Calu3 (cell line): ENCODE measurements at places on chromosomes 1 and 21. TPM values are rescaled to one million over a fixed set of nuclear protein-coding genes. Genes with fewer than 3 reads are reported as not detected.
A peak's percentile ranks its signal among the peaks of the same experiment; 100 is the strongest.

NUF2 gene
- 25.3 and 33.1 TPM in 2 replicates for total RNA-seq

HNRNPCL2 gene
- not detected in 2 replicates for total RNA-seq

BOLA1 gene
- 13.5 and 15.5 TPM in 2 replicates for total RNA-seq

XKR8 gene
- 3.3 and 3.8 TPM in 2 replicates for total RNA-seq

NSUN4 gene
- 38.7 and 42.5 TPM in 2 replicates for total RNA-seq

NUP210L gene
- 0.12 TPM in 1 of 2 replicates, not detected in the other for total RNA-seq

OR6K3 gene
- not detected in 2 replicates for total RNA-seq

GJA9 gene
- 0.56 TPM in 1 of 2 replicates, not detected in the other for total RNA-seq

TRIM62 gene
- total RNA-seq = 6.9 and 8.8 TPM in 2 replicates

TPTE gene
- total RNA-seq = not detected in 2 replicates

DSCAM gene
- not detected in 2 replicates for total RNA-seq

GRCh38 chr1:87497380-87498203, 168.9 kb downstream of the LMO4 start:
- H3K4me3 ChIP-seq = no peak overlapping the region
- no peaks in the 10 kb centered on the region for H3K27me3 ChIP-seq
- H3K4me1 ChIP-seq = peaks cover 12% of the 10 kb centered on the region
- DNase-seq = no peak
- H3K27ac ChIP-seq = no peak overlapping the region

DNA sequence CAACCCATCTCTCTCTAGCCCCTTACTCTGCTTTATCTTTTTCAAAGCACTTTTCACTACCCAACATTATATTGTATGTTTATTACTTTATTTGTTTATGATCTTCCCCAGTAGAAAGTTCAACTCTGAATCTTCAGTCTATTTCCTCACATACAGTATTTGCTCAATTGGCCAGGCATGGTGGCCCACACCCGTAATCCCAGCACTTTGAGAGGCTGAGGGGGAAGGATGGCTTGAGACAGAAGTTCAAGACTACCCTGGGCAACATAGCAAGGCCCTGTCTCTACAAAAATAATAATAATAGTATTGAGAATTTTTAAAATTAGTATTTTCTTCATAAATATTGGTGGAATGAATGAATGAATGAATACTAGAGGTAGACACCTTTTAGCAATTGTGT, 1.2 kb downstream of the STPG1 start:
- no peak overlapping the region for H3K27ac ChIP-seq
- peaks cover 31% of the 10 kb centered on the region for H3K4me1 ChIP-seq
- peaks cover 38% of the 10 kb centered on the region for H3K36me3 ChIP-seq

- DNase-seq = no peak
- peaks cover 58% of the 10 kb centered on the region for H3K4me1 ChIP-seq
- no peaks in the 10 kb centered on the region for H3K27me3 ChIP-seq
- peaks cover 68% of the 10 kb centered on the region for H3K36me3 ChIP-seq
- no peak overlapping the region for H3K27ac ChIP-seq
These were observed 3.5 kb upstream of the SH3BGRL3 start for GRCh38 chr1:26276432-26276838.

GRCh38 chr21:42089093-42089631, 18.0 kb downstream of the UMODL1 start:
- H3K4me1 ChIP-seq = peaks cover 2% of the 10 kb centered on the region
- no peak overlapping the region for H3K27ac ChIP-seq
- H3K36me3 ChIP-seq = no peaks in the 10 kb centered on the region
- no peak for DNase-seq
- no peak overlapping the region for H3K4me3 ChIP-seq

DNA sequence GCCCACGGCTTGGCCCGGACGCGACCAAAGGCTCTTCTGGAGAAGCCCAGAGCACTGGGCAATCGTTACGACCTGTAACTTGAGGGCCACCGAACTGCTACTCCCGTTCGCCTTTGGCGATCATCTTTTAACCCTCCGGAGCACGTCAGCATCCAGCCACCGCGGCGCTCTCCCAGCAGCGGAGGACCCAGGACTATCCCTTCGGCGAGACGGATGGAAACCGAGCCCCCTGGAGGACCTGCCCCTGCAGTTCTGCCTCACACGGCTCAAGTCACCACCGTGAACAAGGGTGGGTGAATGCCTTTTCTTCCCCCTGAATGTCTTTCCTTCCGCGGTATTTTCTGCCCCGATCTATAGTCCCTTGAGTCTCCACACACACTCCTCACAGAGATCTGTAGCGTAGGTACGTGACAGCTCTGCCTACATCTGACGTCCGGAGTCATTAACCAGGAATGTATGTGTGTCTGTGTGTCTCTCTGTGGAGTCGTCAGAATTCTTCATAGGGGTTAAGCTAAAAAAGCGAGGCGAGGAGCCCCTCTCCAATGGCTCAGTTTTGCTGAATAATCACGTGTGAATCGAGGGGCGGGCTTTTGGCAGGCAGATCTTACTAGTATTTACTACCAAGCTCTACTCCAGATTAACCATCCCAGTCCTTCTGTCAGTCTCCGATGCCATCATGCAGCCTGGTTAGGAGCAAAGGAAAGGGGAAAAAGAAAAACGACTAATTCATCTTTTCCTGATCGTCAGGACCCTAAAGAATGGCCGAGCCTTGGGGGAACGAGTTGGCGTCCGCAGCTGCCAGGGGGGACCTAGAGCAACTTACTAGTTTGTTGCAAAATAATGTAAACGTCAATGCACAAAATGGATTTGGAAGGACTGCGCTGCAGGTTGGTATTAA, at the start of gene CDKN2C:
TSS of gene CDKN2C (plus strand) at position 635 of the 898 bp plus-strand sequence. CDS start at position 759, 124 bp downstream.
- H3K27ac ChIP-seq = peak within 1 kb of the TSS; percentile 90
- H3K4me3 ChIP-seq = peak within 1 kb of the TSS; percentile 89
- no peaks in the 10 kb centered on the region for H3K27me3 ChIP-seq

- no peak overlapping the region for H3K27ac ChIP-seq
- DNase-seq = no peak
- H3K4me1 ChIP-seq = peaks cover 8% of the 10 kb centered on the region
- no peaks in the 10 kb centered on the region for H3K36me3 ChIP-seq
These were observed 27.8 kb upstream of the HYI start for GRCh38 chr1:43481491-43481890.

GRCh38 chr1:116712510-116712909, 41.7 kb upstream of the CD2 start:
- no peaks in the 10 kb centered on the region for H3K36me3 ChIP-seq
- no peak overlapping the region for H3K27ac ChIP-seq
- peaks cover 13% of the 10 kb centered on the region for H3K4me1 ChIP-seq
- peaks cover 14% of the 10 kb centered on the region for H3K27me3 ChIP-seq
- no peak overlapping the region for H3K4me3 ChIP-seq

DNA sequence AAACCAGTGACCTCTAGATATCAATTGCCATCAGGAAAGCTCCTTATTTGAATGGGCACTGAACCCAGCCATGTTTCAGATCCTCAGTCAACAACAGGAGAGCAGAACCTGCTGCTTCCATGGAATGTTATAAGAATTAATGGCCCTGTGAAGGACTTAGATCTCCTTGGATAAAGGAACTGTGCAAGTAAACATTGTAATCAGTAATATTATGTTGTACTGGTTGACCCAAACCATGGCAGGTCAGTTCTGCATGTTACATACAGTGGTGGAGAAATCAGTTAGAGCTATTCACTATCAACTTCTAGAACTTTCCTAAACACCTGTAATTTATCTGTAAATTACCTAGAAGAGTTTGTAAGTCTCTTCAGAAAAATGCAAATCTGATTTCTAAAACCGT, 11.2 kb upstream of the CLDN8 start:
- no peak overlapping the region for H3K4me3 ChIP-seq
- H3K36me3 ChIP-seq = no peaks in the 10 kb centered on the region
- no peak for DNase-seq
- H3K27me3 ChIP-seq = no peaks in the 10 kb centered on the region
- peaks cover 9% of the 10 kb centered on the region for H3K4me1 ChIP-seq

DNA sequence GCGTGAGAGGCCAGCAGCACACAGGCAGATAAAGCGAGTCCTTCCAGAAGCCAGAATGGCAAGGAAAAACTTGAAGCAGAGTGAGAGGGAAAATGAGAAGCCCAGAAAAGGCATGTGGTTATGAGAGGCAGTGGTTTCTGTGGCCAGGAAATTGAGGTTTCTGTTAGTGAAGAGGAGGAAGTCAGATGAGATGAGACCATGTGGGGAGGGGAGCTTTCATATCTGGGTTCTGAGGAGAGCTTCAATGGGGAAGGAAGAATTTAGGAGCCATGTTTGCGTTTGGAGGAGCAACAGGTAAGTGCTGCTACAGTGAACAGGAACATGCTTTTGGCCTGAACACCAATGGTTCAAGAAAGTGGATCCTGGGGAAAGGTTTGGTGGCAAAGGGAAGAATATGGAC, 6.1 kb upstream of the CD1A start:
- DNase-seq = no peak
- H3K4me3 ChIP-seq = no peak overlapping the region

- H3K27me3 ChIP-seq = no peaks in the 10 kb centered on the region
- H3K36me3 ChIP-seq = peaks cover 12% of the 10 kb centered on the region
- peak overlapping the region; percentile 50 for H3K27ac ChIP-seq
- H3K4me1 ChIP-seq = peaks cover 46% of the 10 kb centered on the region
- DNase-seq = no peak
These were observed 12.3 kb downstream of the PHLDA3 start for GRCh38 chr1:201456499-201457309.

DNA sequence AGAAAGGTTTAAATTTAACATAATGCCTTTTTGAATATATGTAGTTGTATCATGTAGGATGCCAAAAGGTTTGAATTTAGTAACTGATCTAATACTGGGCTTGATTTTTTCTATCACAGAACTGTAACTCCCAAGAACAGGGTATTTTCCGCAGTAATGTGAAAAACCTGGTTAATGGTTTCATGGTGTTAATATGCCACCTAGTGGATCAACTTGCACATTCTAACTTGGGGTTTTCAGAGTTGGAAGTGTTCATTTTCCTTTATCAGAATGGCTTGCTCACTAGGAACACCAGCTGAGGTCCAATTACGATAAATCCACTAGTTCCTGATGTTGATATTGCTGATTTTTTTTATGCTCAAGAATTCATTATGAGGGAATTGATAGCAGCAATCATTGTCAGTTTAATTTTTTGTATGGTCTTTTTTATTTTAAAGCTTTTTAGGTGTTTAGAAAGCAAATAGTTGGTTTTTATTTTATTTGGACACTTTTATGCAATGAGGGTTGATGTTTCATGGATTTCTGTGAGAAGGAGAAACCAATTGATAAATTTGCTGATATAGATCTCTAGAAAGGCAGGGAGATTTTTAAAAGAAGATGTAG, 157.2 kb downstream of the PLA2G4A start:
- H3K27ac ChIP-seq = peak overlapping the region; percentile 37
- H3K4me3 ChIP-seq = no peak overlapping the region
- peak; percentile 35 for DNase-seq
- H3K36me3 ChIP-seq = no peaks in the 10 kb centered on the region
- H3K4me1 ChIP-seq = peaks cover 19% of the 10 kb centered on the region

- H3K4me3 ChIP-seq = peak overlapping the region; percentile 77
- DNase-seq = no peak
- peaks cover 20% of the 10 kb centered on the region for H3K36me3 ChIP-seq
These were observed 642 bp upstream of the CREG1 start for GRCh38 chr1:167554028-167554779.

DNA sequence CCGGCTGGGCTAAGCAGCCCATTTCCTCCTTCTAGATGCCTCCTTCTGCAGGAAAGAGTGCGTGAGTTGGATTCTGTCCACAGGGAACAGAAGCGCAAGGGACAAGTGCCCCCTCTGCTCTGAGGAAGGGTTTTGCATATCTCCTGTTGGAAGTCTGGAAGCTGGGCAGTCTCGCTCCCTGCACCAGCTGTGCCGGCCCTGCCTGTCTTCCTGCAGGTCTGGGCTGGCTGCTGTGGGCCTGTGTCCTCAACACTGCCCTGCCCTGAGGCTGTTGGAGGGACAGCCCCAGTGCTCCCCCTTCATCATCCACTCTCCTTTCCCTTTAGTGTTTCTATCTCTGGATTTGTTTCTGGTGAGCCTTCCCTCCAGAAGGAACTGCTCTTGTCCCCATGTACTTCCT, 21.8 kb downstream of the ADARB1 start:
- H3K36me3 ChIP-seq = no peaks in the 10 kb centered on the region
- H3K27ac ChIP-seq = no peak overlapping the region
- no peak overlapping the region for H3K4me3 ChIP-seq
- DNase-seq = no peak

- DNase-seq = peak; percentile 95
- no peaks in the 10 kb centered on the region for H3K27me3 ChIP-seq
- H3K4me1 ChIP-seq = peaks cover 78% of the 10 kb centered on the region
- peak overlapping the region; percentile 89 for H3K27ac ChIP-seq
- peaks cover 84% of the 10 kb centered on the region for H3K36me3 ChIP-seq
These were observed 8.3 kb downstream of the ELF3 start for GRCh38 chr1:202018468-202019234.

DNA sequence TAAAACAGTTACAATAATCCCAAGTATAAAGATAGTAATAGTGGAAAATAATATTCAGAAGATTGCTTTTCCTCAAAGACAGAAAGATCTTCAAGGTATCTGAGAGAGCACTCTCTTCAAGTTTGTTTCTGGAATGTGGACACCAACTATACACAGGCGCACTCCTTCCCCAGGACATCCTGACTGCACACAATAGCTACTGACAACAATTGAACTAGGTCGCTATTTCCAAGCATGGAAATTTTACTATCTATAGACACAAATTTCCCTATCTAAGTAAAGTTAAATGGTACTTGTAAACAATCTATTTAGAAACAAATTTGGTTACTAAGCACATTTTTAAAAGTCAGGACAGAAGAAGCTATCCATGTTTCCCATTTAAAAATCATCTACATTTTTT, 19.1 kb downstream of the ARHGAP29 start:
- no peaks in the 10 kb centered on the region for H3K27me3 ChIP-seq
- peaks cover 42% of the 10 kb centered on the region for H3K36me3 ChIP-seq
- H3K4me3 ChIP-seq = no peak overlapping the region
- DNase-seq = no peak

- no peak overlapping the region for H3K27ac ChIP-seq
- H3K36me3 ChIP-seq = no peaks in the 10 kb centered on the region
- H3K27me3 ChIP-seq = no peaks in the 10 kb centered on the region
- H3K4me1 ChIP-seq = no peaks in the 10 kb centered on the region
These were observed 50.8 kb upstream of the CLIC4 start for GRCh38 chr1:24694380-24694843.

DNA sequence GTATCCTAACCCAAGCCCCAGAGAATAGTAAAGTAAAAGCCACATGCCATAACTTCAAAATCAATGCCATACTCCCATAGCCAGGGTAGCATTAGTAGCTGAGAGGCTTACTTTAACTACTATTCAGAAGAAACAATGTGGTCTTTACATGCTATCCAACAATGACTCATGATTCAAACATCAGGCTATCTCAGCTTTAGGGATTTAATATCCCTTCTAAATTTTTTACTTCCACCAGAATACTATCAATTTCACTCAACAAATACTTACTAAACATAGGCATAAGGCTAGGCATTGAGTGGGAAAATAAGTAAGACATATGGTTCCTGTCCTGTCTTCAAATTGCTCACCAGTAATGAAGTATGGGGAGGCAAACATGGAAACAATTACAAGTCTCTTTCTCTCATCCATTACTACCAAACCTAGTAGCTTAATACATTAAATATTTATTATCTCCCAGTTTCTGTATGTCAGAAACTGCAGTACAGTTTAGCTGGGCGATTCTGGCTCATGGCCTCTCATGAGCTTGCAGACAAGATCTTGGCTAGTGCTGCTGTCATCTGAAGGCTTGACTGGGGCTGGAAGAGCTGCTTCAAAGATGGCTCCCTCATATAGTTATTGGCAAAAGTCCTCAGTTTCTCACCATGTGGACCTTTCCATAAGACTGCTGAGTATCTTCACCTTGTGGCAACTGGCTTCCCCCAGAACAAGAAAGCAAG, 30.7 kb downstream of the EVI5 start:
- peaks cover 22% of the 10 kb centered on the region for H3K4me1 ChIP-seq
- no peaks in the 10 kb centered on the region for H3K36me3 ChIP-seq
- H3K27me3 ChIP-seq = no peaks in the 10 kb centered on the region
- no peak overlapping the region for H3K4me3 ChIP-seq
- no peak for DNase-seq
